ENCODE measurements at places on chromosomes 1 and 21. TPM values are rescaled to one million over a fixed set of nuclear protein-coding genes. Genes with fewer than 3 reads are reported as not detected.

Gene INAVA
- 0.57 TPM for total RNA-seq

Gene PCP4
- not detected for total RNA-seq

Gene IFI16
- total RNA-seq: 308 TPM

Gene OR2L13
- total RNA-seq: not detected

Gene KLHDC8A
- not detected for total RNA-seq

Gene MASP2
- total RNA-seq: not detected
